Keratinocyte (primary cell): ENCODE measurements at places on chromosomes 1 and 21. TPM values are rescaled to one million over a fixed set of nuclear protein-coding genes. Genes with fewer than 3 reads are reported as not detected.

DNA sequence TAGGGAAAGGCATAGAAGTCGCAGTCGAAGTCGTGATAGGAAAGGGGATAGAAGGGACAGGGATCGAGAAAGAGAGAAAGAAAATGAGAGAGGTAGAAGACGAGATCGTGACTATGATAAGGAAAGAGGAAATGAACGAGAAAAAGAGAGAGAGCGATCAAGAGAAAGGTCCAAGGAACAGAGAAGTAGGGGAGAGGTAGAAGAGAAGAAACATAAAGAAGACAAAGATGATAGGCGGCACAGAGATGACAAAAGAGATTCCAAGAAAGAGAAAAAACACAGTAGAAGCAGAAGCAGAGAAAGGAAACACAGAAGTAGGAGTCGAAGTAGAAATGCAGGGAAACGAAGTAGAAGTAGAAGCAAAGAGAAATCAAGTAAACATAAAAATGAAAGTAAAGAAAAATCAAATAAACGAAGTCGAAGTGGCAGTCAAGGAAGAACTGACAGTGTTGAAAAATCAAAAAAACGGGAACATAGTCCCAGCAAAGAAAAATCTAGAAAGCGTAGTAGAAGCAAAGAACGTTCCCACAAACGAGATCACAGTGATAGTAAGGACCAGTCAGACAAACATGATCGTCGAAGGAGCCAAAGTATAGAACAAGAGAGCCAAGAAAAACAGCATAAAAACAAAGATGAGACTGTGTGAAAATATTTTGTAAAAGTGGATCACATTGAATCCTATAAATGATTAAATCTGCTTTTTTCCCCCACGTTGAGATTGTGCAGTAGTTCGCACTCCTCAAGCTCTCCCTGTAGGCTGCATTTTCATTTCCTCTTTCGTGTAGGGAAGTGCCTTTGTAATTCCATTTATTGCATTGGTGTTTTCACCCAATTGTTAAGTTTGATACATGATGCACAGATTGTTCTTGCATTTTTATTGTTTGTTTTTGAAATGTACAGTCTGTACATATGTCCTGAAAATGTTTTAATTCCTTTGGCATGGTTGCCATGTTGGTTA, 7.5 kb downstream of the PRPF38B start:
- no peak overlapping the region for H3K27ac ChIP-seq
- H3K4me1 ChIP-seq, result peaks cover 11% of the 10 kb centered on the region
- H3K4me3 ChIP-seq, result no peak overlapping the region
- H3K27me3 ChIP-seq, result no peaks in the 10 kb centered on the region
- H3K36me3 ChIP-seq, result peaks cover 16% of the 10 kb centered on the region

DNA sequence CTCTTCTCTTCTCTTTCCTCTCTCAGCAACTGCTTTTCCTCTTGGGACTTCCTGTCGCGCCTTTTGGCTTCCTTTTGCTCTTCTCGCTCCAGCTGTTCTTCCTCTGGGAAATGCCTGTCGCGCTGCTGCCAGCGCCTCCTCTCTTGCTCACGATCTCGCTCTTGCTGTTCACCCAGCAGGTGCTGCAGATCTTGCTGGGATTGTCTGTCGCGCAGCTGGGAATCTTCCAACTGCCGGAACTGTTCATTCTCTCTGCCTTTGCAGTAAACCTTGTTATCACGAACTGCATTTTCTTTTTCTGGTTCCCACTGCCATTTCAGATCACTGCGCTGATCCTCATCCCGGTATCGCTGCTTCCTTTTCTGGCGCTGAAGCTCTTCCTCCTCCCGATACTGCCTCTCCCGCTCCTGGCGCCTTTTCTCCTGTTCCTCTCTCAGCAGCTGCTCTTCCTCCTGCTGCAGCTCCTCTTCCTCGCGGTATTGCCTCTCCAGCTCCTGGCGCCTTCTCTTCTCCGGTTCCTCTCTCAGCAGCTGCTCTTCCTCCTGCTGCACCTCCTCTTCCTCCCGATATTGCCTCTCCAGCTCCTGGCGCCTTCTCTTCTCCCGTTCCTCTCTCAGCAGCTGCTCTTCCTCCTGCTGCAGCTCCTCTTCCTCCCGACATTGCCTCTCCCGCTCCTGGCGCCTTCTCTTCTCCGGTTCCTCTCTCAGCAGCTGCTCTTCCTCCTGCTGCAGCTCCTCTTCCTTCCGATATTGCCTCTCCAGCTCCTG, 5.8 kb downstream of the TCHH start:
- DNase-seq, result no peak
- H3K27me3 ChIP-seq, result peaks cover 39% of the 10 kb centered on the region
- peaks cover 13% of the 10 kb centered on the region for H3K4me1 ChIP-seq
- H3K36me3 ChIP-seq, result no peaks in the 10 kb centered on the region

DNA sequence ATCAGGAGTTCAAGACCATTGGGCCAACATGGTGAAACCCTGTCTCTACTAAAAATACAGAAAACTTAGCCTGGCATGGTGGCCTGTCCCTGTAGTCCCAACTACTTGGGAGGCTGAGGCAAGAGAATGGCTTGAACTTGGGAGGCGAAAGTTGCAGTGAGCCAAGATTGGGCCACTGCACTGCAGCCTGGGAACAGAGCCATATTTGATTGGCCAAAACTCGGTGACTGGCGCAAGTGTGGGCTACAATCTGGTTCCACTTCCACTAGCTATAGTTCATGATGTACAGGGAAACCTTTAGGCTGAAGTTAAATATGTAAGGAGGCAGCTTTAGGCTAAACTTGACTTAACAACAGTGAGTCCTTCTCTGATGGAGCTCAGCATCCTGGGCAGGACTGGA, 20.2 kb downstream of the SLC30A10 start:
- no peak overlapping the region for H3K4me3 ChIP-seq
- no peak for DNase-seq
- no peaks in the 10 kb centered on the region for H3K4me1 ChIP-seq
- no peaks in the 10 kb centered on the region for H3K36me3 ChIP-seq
- H3K27me3 ChIP-seq, result no peaks in the 10 kb centered on the region

- no peak for DNase-seq
- no peak overlapping the region for H3K4me3 ChIP-seq
- H3K4me1 ChIP-seq, result no peaks in the 10 kb centered on the region
Measured at GRCh38 chr1:175774921-175775320, 31.5 kb upstream of the TNR start.

DNA sequence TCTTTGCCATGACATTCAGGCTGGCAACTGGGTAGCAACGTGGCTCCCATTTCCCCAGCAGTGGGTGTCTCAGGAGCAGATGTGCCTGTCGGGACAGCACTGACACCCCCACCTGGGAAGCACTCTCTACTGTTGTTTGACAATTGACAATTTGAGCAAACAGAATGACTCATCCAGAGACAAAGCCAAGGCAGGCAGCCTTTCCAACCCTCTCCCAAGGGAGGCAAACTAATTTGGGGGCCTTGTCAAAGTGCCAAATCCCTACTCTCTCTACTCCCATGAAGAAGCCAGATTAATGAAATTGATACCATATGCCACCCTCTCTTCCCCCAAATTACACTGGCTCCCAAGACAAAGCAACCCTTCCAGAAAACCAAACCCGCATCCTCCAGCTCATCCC, 65.6 kb downstream of the GRIK3 start:
- no peaks in the 10 kb centered on the region for H3K27me3 ChIP-seq
- no peaks in the 10 kb centered on the region for H3K4me1 ChIP-seq
- no peak for DNase-seq
- H3K27ac ChIP-seq, result no peak overlapping the region

- H3K4me1 ChIP-seq, result no peaks in the 10 kb centered on the region
- no peaks in the 10 kb centered on the region for H3K27me3 ChIP-seq
- no peak overlapping the region for H3K4me3 ChIP-seq
- no peaks in the 10 kb centered on the region for H3K36me3 ChIP-seq
- no peak for DNase-seq
- H3K27ac ChIP-seq, result no peak overlapping the region
Measured at GRCh38 chr1:87023326-87023725, 108.9 kb downstream of the HS2ST1 start.

GRCh38 chr1:5111581-5111980, 457.2 kb downstream of the AJAP1 start:
- DNase-seq, result no peak
- no peaks in the 10 kb centered on the region for H3K27me3 ChIP-seq
- no peaks in the 10 kb centered on the region for H3K4me1 ChIP-seq
- H3K27ac ChIP-seq, result no peak overlapping the region
- no peaks in the 10 kb centered on the region for H3K36me3 ChIP-seq
- H3K4me3 ChIP-seq, result no peak overlapping the region

GRCh38 chr1:214281720-214282629, 1.0 kb downstream of the SMYD2 start:
- H3K36me3 ChIP-seq, result no peaks in the 10 kb centered on the region
- H3K27ac ChIP-seq, result peak overlapping the region; percentile 86
- H3K4me1 ChIP-seq, result peaks cover 12% of the 10 kb centered on the region
- peak; percentile 15 for DNase-seq
- H3K27me3 ChIP-seq, result no peaks in the 10 kb centered on the region

- no peak for DNase-seq
- no peaks in the 10 kb centered on the region for H3K36me3 ChIP-seq
- H3K4me3 ChIP-seq, result peak overlapping the region; percentile 78
- H3K27ac ChIP-seq, result no peak overlapping the region
Measured at GRCh38 chr1:63774617-63775417, 1.0 kb downstream of the ROR1 start.

DNA sequence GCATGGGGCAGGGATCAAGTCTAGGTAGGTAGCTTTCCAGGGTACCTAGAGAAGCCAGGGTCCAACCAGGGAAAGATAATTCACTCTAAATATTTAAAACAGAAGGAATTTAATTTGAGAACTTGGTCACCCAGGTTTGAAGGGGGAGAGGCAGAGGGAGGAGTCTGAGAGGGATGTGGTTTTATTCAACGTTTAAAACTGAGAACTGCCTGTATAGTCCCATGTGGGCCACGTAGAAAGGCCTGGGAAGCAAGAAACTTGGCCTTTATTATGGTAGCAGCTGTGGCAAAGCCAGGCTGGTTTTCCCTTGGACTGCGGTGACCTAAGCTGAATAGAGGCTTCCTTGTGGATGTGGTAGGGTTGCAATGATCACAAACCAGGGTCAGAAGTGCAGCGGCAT, 42.0 kb upstream of the DUSP10 start:
- H3K4me3 ChIP-seq, result no peak overlapping the region
- H3K36me3 ChIP-seq, result no peaks in the 10 kb centered on the region
- no peaks in the 10 kb centered on the region for H3K4me1 ChIP-seq
- no peak overlapping the region for H3K27ac ChIP-seq
- H3K27me3 ChIP-seq, result no peaks in the 10 kb centered on the region

DNA sequence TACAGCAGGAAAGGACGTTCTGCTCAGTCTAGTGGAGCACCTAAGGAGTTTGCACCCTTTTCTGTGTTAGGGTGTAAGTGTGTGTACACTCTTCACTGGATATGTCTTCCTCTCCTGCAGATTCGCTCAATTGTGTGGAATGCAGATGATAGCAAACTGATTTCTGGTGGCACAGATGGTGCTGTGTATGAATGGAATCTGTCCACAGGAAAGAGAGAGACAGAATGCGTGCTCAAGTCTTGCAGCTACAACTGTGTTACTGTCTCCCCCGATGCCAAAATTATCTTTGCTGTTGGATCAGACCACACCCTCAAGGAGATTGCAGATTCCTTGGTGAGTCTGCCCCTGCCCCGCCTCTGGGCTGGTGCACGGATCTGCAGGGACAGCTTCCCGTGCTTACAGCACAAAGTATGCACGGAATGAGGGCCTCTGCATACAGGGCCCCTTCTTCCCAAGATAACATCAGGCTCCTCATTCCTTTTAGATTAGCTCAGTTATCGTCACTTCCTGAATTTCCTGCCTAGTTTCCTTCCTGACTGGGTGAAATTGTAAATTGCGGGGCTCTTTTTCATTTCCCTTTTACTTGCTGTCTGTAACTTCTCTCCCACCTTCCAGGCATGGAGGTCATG, 34.6 kb downstream of the CFAP57 start:
- H3K27ac ChIP-seq, result peak overlapping the region; percentile 91
- peaks cover 31% of the 10 kb centered on the region for H3K4me1 ChIP-seq
- H3K4me3 ChIP-seq, result no peak overlapping the region

- peaks cover 7% of the 10 kb centered on the region for H3K4me1 ChIP-seq
- DNase-seq, result no peak
- no peak overlapping the region for H3K27ac ChIP-seq
- H3K27me3 ChIP-seq, result no peaks in the 10 kb centered on the region
- peak overlapping the region; percentile 25 for H3K4me3 ChIP-seq
Measured at GRCh38 chr1:167121375-167122120, 27.7 kb downstream of the STYXL2 start.

DNA sequence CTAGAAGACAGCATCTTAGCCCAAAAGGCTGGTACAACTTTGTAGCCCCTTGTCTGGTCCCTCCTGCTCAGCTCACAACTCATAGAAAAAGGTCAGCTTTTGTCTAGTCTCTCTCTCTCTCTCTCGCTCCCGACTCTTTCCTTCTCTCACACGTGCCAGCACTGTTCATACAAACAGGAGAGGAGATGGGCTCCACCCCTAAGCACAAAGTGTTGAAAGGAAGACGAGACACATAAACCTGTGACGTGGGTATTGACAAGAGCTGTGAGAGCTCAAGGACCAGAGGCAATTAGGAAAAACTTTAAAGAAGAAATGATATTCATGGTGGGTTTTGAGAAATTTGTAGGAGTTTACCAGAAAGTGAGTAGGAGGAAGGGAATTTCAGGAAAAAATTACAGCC, 23.6 kb upstream of the KCNC4 start:
- no peak for DNase-seq
- H3K4me3 ChIP-seq, result no peak overlapping the region
- peaks cover 11% of the 10 kb centered on the region for H3K4me1 ChIP-seq
- H3K27me3 ChIP-seq, result peaks cover 14% of the 10 kb centered on the region

The LIPI gene
- not detected in 3 replicates for polyA plus RNA-seq

The SLAMF7 gene
- 21.9 to 56.5 TPM (median 31.0 TPM) in 3 replicates for polyA plus RNA-seq

The ACTN2 gene
- polyA plus RNA-seq, result not detected in 3 replicates

The CFHR3 gene
- polyA plus RNA-seq, result not detected in 3 replicates

The ORC1 gene
- polyA plus RNA-seq, result 1.1 to 6.5 TPM (median 5.8 TPM) in 3 replicates

The CRB1 gene
- polyA plus RNA-seq, result 0.04 to 0.12 TPM in 2 of 3 replicates, not detected in the other

The EXTL1 gene
- polyA plus RNA-seq, result 0.11 to 0.13 TPM in 2 of 3 replicates, not detected in the other

The GPR3 gene
- polyA plus RNA-seq, result 0.94 to 2.5 TPM (median 1.4 TPM) in 3 replicates
